Effector memory CD4-positive, alpha-beta T cell (primary cell): ENCODE measurements at places on chromosomes 11 and 22.

DNA sequence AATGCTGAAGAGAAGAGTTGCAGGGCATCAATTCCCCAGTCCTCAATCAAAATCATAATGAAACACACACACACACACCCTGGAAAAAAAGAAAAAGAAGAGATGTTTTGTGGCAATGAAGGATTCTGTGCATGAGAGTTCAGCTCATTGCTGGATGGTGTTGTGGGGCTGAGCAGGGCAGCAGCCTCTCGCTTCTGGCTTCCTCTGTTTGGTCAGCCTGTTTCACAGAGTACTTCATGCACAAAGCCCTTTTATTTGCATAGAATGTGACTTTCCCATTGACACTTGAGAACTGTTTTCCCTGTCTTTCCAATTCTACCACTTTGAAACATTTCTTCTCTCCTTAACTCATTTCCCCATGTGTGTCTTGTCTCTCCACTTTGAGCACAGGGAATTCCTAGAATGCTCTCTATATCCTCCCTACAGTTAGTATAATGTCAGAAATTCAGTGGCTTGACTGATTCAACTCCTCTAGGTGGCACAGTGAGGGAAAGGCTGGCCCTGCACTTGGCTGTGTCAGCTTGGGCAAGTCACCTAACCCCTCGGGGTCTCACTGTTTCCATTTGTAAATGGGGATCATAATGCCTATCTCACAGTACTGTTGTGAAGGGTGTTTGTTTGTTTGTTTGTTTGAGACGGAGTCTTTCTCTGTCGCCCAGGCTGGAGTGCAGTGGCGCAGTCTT, 25.4 kb upstream of the BSX start:
- DNase-seq: no peak

DNA sequence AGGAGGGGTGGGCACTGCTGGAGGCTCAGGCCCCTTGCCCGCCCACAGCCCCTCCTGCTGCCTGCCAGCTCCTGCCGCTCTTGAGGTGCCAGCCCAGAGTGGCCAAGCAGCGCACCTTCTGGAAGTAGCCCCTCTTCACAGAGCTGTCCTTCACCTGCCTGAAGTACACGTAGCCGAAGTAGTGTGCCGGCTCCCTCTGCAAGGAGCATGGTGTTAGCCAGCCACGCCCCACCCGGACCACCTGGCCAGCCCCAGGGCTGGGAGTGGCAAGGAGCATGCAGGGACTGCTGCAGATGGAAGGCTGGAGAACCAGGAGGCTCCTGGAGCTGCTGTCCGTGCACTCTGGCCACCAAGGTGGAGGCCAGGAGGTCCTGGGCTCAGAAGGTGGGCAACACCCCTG, 9.6 kb downstream of the DENND6B start:
- no peak for DNase-seq

- no peak for DNase-seq
Measured at GRCh38 chr11:76617553-76618265, 52.8 kb downstream of the LRRC32 start.

- no peak for DNase-seq
Measured at GRCh38 chr11:76288166-76288980, 82.1 kb upstream of the WNT11 start.

DNA sequence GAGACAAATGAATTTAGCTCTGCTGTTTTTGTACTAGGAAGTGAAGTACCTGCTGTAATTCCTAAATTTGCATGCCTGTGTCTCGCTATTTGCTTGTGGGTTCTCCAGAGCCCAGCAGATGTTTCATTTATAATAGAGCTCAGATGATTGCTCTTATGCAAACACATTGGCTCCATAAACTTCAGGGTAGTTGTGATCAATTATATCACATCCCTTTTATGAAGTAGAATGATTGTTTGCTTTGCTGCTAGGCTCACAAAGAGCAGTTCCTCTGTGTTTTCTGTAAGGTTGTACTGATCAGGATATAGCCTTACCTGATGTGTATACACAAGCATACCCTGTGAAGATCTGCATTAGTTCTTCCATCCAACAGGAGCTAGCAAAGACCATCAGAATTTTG, 64.1 kb downstream of the C11orf87 start:
- no peak for DNase-seq

- DNase-seq: no peak
Measured at GRCh38 chr11:96763244-96763643, 373.4 kb downstream of the JRKL start.

DNA sequence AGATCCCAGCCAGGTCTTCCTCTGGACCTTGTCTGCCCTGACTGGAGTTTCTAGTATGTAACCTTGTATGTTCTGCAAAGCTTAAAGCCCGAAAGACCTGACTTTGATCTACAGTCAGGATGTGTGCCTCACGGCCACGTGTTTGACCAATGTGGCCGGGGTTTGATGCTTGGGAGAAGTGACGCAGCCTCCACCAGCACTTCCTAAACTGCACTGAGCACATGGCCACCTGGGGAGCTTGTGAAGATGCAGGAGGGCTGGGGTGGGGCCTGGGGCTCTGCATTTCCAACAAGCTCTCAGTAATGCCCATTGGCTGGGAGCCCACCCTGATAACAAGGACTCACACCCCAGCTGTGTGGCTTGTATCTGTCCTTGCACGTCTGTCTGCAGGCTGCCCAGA, 53.2 kb downstream of the NAT10 start:
- no peak for DNase-seq

DNA sequence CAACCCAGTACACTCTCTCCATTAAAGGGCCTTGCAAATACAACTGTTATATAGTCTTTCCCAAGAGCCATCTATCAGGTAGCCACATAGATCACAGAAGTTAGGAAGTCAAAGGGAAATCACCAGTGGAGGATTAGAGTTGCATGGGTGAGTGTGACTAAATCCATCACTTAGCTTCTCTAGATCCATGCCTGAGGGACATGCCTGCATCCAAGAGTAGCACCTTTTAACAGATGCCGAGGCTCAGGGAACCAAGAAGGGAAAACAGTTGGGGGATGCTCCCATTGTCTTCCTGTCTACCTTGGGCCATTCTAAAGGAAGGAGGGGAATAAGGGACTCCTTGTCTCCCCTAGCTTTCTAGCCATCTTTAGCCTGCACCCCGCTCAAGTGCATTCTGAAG, 77.9 kb downstream of the XRRA1 start:
- no peak for DNase-seq

DNA sequence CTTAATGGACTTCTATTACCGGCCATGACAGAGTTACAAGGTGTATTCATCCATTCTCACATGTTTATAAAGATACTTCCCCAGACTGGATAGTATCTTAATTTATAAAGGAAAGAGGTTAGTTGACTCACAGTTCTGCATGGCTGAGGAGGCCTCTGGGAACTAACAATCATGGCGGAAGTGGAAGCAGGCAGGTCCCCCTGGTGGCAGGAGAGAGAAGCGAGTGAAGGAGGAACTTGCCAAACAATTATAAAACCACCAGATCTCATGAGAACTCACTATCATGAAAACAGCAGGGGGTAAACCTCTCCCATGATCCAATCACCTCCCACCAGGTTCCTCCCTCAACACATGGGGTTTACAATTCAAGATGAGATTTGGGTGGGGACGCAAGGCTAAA, 170.0 kb upstream of the PDGFD start:
- DNase-seq: no peak

DNA sequence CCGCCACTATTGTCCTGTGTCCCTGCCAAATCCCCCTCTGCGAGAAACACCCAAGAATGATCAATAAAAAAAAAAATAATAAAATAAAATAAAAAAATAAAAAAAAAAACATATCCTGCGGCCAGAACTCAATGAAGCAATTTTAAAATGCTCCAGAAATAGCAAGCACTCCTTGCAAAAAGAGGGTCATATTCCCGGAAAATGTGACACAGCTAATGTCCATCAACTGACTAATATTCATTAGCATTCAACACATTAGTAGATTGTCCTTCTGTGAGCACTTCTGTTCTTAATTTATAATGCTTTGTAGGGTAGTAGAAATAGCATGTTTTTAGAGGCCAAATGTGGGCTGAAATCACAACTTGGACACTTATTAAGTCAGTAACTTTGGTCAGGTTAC, 252.3 kb upstream of the SESN3 start:
- DNase-seq: no peak

GRCh38 chr22:36768616-36769015, 7.3 kb downstream of the IFT27 start:
- DNase-seq: no peak

DNA sequence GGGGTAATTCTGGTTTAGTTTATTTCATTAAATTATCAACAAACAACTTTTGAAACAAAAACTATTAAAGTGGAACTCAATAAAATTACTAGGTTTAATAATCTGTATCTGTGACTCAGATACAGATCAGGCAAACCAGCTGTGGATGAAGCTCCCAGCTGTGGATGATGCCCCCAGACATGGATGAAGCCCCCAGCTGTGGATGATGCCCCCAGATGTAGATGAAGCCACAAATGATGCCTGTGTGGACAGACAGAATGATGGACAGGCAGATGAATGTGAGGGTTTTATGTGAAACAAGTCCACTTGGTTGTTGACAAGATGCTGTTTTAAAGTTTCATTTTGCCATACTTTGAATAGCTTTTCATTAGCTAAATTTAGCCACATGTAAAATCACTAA, 5.8 kb upstream of the ZNF74 start:
- no peak for DNase-seq

DNA sequence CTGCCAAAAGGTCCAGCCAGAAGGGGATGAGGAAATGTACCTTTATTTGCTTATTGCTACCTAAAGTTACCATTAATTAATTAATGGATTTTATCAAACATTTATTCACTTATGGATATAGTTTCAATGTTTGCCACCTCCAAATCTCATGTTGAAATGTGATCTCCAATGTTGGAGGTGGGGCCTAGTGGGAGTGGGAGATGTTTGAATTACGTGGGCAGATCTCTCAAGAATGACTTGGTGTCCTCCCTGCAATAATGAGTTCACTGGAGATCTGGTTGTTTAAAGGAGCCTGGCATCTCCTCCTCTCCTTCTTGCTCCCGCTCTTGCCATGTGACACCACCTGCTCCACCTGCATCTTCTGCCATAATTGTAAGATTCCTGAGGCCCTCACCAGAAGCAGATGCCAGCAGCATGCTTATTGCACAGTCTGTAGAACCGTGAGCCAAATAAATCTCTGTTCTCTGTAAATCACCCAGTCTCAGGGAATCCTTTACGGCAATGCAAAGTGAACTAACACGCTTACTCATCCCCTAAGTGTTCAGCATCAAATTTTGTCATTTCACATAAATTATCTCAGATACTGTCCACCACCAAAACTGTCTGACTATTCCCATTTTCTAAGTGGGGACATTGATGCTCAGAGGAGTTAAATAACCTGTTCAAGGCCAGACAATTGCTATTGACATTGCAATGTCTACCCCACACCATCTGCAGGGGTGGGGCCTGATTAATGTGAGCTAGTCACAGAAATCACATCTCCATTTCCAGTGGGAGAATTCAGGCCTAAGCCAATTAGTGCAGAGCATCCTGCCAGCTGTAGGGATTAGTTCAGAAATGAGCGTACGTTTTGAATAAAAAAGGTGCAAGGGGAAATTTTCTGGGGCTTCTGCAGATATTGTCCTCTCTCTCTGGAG, 51.6 kb upstream of the SYN3 start:
- no peak for DNase-seq

DNA sequence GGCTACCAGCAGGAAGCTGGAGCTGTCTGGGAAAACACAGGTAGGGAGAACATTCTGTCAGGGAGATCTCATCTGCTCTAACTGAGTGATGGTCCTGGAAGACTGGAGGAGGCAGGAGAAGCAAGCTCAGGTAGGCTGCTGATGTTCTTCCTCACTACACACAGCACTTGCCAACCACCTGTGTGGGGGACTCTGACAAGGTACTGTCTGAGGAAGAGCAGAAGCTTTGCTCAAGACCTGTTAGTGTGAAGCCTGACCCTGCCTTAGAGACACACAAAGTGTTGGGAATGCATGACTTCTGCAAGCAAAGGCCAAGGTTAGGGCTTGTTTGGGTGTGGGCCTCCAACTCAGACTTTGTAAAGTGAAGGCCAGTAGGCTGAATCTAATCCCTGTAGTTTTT, 46.5 kb downstream of the CHST1 start:
- no peak for DNase-seq

DNA sequence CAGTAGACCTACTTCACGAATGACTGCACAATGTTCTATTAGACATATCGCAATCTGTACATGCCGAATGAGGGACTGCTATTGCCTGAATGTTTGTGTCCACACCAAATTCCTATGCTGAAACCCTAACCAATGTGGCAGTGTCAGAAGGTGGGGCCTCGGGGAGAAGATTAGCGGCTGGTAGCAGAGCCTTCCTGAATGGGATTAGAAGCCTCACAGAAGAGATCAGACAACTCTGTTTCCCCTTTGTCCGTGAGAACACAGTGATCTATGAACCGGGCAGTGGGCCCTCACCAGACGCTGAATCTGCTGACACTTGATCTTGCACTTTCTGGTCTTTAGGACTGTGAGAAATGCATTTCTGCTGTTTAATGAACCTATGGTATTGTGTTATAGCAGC, 33.1 kb downstream of the LRFN4 start:
- no peak for DNase-seq
